ENCODE measurements at places on chromosomes 6 and 20. TPM values are rescaled to one million over a fixed set of nuclear protein-coding genes. Genes with fewer than 3 reads are reported as not detected.

GHRH gene
- not detected for total RNA-seq

CRISP2 gene
- not detected for total RNA-seq

FAM83C gene
- not detected for total RNA-seq

EPHA7 gene
- 1.5 TPM for total RNA-seq

FNDC1 gene
- total RNA-seq = 0.16 TPM

CAGE1 gene
- total RNA-seq = 0.33 TPM

ZSCAN31 gene
- 31.2 TPM for total RNA-seq

SIRPD gene
- total RNA-seq = not detected

C6orf141 gene
- total RNA-seq = 5.7 TPM

GJA10 gene
- total RNA-seq = not detected

ZNF334 gene
- 14.0 TPM for total RNA-seq

NKAPL gene
- total RNA-seq = 1.9 TPM

DDO gene
- total RNA-seq = 2.3 TPM

SOBP gene
- total RNA-seq = 7.4 TPM

PNPLA1 gene
- total RNA-seq = not detected

FILIP1 gene
- 5.5 TPM for total RNA-seq

FAM184A gene
- 0.74 TPM for total RNA-seq

NKX2-2 gene
- not detected for total RNA-seq

SLCO4A1 gene
- 0.72 TPM for total RNA-seq

MYT1 gene
- not detected for total RNA-seq

TINAG gene
- not detected for total RNA-seq

CLDN20 gene
- not detected for total RNA-seq
